ENCODE measurements at places on chromosomes 6 and 20.

DNA sequence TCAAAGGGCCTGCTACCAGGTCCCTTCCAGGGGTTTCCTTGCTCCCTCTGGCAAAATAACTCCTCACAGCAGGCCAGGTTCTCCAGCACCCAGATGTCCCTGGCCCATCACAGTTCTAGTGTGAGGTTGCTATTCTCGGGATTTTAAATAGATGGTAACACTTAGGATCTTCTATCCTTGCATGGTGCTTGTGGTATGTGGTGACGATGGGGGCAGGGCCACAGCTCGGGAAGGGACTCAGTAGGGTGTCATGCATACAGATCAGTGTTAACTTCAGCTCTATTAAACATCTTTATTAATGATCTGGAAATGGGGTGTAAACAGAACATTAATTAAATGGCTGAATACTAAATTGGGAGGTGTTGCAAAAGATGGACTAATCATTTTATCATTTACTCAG, 323.8 kb downstream of the QKI start:
- DNase-seq: no peak

GRCh38 chr6:152585236-152585635, 51.9 kb downstream of the SYNE1 start:
- no peak for DNase-seq

GRCh38 chr20:63192721-63193120, 23.2 kb downstream of the YTHDF1 start:
- no peak for DNase-seq

GRCh38 chr6:34205466-34205865, 31.2 kb upstream of the HMGA1 start:
- no peak for DNase-seq

DNA sequence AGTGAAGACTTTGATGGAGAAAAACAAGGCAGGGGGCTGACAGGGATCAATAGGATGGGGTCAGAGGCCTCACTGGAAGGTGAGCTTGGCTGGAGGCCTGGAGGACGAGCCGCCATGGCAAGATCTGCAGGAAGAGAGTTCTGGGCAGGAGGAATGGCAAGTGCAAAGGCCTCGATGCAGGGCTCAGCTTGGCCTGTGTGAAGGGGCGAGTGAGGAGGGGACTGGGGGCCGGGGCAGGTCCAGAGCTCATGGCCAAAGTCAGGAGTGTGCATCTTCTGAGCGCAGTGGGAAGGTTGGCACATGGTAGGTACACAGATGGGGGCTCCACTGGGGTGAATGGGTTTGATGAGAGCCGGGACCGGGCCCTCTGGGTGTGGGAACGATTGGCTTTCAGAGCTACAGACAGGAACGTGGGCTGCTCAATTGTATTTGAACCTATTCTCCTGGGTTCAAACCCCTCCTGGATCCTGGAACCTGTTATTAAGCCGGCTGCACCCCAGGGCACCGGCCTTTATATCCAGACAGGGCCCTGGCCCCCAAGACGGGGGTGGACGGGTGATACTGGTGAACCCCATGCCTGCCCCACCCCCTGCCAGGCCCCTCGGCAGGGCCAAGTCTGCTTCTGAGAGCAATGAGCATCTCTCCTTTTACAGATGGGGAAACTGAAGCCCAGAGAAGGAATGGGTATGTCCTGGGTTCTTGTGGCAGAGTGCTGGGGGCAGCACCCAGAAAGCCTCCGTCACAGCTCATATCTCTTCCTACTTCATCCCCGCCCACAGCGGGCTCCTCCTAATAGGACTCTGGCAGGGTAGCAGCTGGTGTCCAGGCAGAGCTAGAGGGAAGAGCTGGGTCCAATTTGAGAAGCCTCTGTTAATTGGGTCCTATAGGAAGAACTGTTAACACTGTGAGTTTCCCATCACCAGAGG, 106.1 kb downstream of the CEBPB start:
- DNase-seq: no peak

- DNase-seq: no peak
These were observed 68.1 kb upstream of the SCGN start for GRCh38 chr6:25583906-25584305.

DNA sequence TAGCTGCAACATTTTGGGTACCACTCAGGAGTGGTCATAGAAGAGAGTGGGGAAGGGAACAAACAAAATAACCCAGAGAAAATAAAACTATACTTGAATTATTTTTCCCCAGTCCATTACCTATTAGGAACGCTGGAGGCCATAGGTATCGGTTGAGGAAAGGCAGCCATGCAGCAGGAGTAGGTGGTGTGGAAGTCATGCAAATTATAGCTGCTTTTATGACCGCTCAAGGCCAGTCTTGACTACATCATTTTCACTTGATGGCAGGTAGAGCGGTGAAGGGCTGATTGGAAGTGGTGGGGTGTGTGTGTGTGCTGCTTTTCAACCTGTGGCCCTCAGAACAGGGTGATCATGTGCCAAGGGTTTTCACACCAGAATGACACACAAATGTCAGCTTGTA, 36.5 kb upstream of the KIF13A start:
- no peak for DNase-seq

DNA sequence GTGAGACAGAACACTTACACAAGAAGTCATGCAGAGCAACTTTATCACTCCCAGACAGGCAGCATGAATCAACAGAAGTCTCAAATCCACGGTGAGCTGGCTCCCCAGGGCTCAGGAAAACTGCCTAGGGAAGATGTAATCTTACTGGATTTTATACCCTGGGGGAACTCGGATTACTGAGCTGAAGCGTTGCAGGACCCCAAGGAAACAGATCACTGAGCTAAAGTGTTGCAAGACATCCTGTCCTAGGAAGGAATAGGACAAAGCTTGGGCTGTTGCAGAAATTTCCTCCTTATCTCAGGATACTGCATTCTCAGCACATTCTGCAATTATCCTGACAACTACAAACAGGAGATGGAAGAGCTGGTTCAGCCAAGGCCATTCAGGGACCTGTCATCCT, 224.8 kb downstream of the TFAP2A start:
- no peak for DNase-seq

DNA sequence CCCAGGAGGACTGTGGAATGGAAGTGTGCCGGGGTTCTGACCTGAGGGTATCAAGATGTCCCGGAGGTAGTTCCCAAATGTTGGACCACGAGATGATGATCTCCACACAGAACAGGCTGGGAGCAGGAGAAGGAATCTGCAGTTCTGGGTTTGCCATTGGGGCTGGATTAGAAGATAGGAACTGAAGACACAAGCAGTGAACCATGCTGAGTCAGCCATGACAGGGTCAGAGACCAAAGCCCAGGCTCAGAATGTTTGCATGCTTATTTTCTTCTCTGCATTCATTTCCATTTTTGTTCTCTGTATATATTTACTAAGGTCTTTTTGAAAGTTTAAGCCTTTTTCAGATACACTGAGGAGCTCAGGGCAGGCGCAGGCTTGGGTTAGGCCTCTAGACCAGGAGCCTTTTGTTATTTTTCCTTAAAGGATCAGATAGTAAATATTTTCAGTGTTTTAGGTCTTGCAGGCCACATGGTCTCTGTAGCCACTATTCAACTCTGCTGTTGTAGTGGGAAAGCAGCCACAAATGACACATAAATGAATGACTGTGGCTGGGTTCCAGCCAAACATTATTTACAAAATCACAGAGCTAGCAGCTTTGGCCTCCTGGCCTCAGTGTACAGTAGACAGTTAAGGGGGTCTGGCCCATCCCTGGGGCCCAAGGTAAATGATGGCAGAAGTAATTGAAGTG, 28.5 kb downstream of the SLC35D3 start:
- DNase-seq: no peak

DNA sequence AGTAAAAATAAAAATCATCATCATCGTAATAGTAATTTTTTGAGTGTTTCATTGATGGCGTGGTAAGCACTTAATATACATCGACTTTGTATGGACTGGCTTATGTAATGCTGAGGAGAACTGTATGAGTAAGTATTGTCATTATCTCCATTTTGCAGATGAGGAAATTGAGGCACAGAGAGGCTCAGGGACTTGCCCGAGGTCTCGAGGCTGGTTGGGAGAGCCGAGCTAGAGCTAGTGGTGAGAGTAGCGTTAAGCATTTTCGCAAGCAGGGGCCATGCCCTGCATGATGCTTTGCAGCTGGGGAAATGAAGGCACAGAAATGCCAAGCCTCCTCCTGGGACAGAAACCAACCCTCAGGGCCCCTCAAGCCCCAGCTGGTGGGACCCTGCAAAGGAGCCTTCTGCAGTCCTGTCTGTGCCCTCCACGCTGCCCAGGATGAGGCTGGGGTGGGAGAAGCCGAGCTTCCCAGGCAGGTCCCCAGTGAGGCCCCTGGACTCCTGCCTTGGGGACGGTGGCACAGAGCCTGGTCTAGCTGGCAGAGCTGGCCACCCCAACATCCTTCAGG, 31.1 kb upstream of the STX16 start:
- no peak for DNase-seq

DNA sequence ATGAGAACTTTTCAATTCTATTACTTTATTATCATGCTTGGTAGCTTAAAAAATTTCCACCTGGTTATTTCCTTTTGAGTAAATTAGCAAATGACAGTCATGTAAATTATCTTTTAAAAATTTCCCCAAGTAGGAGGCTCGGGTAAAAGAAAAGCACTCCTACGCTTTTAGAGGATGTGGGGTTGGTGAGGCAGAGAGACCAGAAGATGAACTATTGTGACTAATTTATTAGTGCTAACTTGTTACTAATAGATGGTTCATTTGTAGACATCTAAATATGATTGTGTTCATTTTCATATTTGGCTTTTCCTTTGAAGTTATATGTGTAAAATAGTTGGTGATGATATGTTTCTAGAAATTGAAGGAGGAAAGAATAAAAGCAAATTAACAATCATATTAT, 27.0 kb downstream of the ZNF292 start:
- no peak for DNase-seq

DNA sequence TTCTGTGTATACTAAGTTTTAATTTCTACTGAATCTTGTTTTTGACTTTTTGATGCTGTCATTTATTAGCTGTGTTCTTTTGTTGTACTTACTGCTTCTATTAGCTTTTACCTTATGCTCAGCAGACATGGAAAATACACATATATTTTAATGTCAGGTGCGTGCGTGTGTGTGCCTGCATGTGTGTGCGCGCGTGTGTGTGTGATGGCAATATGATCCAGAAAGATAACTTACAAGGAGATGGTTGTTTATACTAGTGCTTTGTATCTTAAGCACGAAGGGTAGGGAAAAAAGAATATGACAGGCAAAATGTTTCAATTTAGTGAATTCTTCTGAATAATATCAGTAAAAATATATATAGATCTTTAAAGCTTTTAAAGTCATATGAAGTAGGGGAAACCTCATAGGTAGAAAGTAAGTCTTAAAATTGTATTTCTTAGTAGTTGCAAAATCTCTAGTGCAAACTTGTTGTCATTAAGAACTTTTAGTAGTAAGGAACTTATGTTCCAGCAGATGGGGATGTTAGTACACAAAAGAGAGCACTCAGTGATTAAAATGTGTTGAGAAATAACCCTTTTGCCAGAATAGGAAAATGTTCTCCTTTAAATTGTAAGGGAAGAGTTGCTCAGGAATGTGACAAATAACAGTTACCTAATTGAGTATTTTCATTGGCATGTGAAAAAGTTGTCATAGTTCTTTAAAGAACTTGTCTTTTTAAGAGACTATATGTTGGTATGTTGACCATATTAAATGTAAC, 13.2 kb downstream of the QKI start:
- DNase-seq: no peak

DNA sequence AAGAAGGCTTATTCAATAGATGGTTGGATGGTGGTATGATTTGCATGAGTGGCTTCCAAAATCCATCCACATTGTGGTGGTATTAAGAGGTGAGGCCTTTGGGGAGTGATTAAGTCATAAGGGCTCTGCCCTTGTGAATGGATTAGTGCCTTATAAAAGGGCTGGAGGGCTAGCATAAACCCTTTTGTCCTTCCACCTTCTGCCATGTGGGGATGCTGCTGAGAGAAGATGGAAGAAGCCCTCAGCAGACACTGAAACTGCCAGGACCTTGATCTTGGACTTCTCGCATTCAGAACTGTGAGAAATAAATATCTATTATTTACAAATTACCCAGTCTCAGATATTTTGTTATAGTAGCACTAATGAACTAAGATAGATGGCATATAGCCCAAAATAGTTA, 27.8 kb upstream of the SRPK1 start:
- DNase-seq: no peak

DNA sequence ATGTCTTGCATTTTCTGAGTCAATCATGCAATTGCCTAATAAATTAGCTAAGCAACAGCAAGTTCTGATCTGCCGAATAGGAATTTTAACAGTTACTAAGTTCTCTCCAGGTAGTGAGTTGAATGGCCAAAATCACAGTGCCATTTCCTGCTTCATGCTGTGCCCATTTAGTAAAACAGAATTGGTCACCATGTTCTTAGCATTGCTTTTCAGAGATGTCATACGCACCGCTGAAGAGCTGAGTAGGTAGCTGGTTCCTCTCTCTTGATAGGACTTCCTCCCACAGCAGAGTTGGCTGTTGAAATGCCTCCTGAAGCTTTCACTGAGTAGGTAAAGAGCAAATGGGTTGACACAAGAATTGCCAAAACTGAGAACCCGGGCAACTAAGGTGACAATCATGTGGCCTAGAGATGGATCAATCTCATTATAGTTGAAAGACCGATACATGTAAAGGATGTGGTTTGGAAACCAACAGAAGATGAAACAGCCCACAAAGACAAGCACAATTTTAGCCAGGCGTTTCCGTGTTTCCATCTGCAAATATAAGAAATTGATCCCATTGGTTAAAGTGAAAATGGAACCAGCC, 57.1 kb upstream of the GJE1 start:
- DNase-seq: no peak

- no peak for DNase-seq
These were observed 90.9 kb downstream of the DTD1 start for GRCh38 chr20:18678549-18679419.

- no peak for DNase-seq
These were observed 18.2 kb downstream of the SNAP25 start for GRCh38 chr20:10236540-10237533.

GRCh38 chr6:47700596-47700995, 2.2 kb downstream of the ADGRF4 start:
- DNase-seq: no peak

- peak; percentile 86 for DNase-seq
These were observed 267.0 kb downstream of the DLL1 start for GRCh38 chr6:170023620-170024521.

DNA sequence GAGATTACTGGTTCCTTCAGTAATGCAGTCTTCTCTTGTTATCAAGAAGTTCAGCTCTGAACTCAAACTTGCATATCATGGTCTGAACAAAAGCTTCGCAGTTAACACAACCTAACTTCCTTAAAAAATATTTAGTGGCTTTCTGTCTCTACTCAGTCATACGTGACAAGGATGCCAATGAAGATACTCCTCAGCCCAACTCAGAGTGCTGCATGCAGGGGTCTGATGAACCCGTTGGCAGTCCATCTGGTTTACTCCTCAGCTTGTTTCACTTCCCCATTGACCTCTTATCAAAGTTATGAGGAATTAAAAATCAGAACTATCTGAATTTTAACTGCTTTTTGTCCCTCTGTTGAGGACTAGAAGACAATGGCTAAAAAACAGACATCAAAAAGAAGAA, 56.6 kb upstream of the RIN2 start:
- peak; percentile 13 for DNase-seq

Data from lower leg skin (tissue), 4 donors.